ENCODE measurements at places on chromosomes 7 and 10.

DNA sequence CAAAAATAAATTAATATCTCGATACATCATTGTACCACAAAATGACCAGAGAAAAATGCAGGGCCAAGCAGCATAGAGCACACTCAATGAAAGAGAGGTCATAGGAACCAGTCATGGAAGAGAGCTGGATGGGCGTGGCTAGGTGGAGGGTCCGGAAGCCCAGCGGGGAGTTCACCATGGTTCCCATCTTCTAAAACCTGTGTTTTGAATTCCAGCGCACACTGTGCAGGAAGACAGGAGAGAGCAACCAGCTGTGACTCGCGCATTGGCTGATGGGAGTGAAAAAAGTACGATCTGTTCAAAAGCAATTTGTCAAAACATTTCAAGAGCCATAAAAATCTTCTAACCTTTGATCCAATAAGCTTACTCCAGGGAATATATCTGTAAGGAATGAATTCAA, 125.2 kb upstream of the NANOS1 start:
- no peak for DNase-seq

DNA sequence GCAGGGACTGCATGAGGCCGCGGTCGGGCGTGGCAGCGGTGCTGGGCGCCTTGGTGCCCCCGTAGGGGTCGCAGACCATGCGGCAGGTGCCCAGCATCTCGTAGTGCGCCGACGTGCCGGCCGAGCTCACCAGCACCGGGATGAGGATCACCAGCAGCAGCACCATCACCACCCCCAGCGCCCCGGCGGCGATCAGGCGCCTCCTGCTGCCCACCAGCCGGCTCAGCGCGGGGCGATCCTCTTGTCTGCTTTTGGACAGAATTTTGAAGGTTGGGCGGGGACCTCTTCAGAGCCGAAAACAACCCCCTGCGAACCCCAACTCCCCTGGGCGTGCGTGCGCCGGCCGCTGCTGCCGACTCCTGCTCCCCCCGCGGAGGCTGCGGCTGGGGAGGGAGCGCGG, 779 bp downstream of the C1QL3 start:
- peak; percentile 75 for DNase-seq

DNA sequence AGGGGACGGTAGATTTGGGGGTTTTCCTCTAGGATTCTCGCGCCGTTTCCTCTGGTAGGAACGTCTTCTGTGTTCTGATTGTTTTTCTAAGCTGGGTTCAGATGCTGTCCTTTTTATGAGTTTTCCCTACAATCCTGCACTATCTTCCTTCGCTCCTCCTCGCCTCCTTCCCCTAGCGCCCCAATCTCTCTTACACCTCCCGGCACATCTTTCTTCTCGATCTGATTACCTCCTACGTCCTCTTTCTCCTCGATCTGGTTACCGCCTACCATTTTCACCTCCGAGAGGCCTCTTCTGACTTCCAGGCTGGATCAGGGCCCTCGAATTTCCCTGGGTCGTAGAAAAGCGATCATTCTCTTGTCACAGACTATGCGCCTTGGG, 413 bp downstream of the BUD31 start:
- no peak for DNase-seq

- no peak for DNase-seq
Observed at GRCh38 chr10:122060250-122060649, 71.3 kb downstream of the TACC2 start.

DNA sequence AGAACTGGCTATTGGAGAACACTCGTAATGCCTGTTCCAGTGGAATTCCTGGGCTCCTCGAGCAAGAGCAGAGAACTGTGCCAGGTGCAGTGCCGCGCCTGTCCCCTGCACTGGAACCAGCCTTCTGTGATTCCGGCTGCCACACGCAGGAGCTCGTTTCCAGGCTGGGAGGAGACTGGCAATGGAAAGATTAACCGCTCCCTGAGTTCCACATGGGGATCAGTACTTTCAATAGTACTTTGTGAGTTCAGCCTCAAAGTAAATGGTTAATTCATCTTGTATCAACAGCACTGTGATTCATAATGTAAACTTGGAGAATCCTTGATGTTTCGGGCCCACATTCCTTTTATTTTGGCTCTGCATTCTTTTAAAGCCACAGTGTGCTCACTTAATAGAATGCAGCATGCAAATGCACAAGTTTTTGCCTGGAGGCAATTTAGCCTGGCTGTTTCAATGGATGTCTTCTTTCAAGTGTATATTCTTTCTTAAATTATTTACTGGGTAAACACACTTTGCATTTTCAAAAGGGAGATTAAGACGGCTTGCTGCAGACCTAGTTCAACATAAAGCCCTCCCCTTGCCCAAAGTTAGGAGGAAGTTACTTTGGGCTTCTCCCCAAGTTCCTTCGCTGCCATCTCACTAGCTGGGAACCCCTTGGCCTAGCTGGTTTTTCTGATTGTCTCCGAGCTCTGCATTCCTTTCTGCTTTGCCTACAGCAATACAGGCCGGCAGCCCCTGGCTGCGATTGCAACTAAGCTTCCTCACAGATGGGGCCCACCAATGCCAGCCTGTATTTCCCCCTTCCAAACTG, 138.1 kb upstream of the TCF7L2 start:
- DNase-seq: no peak

DNA sequence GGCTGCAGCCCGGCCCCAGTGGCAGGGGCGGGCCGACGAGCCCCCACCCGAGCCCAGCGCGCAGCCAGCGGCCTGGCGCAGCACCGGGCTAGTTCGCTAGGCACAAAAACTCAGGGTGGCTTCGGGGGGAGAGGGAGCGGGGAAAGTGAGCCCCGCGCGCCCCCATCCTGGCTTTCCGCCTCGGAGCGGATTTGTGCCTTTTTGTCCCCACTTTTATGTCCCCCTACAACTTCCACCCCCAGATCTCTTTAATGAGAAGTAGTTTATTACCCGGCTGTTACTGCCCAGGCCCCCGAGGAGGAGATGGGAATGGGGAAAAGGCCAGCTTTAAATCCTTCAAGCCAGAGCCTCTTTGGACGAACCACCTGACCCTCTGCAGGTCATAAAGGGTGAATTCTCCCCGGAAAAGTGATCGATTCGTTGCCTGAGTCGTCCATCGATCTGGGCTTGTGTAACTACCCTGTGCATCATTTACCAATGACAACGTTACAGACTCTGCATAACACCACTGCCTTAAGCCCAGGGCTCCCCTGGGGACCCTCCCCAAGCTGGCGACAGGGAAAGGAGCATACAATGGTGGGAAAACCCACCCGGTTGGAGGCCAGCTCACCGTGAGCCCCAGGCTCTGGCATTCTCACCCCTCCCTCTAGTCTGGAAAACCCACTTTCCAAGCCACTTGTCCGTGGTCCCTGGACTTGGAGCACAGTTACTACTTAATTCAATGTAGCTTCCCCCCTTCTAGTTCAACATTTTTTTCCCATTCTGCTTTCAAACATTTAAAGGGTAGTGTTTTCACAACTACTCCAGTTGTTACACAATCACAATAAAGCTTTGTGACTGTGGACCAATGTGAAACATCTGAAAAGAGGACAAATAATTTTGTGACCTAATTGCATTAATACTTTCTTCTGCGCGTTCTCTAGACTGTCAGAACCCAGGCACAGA, 748 bp upstream of the SH3PXD2A start:
- DNase-seq: no peak

GRCh38 chr10:34078745-34079470, 736.2 kb downstream of the PARD3 start:
- no peak for DNase-seq

DNA sequence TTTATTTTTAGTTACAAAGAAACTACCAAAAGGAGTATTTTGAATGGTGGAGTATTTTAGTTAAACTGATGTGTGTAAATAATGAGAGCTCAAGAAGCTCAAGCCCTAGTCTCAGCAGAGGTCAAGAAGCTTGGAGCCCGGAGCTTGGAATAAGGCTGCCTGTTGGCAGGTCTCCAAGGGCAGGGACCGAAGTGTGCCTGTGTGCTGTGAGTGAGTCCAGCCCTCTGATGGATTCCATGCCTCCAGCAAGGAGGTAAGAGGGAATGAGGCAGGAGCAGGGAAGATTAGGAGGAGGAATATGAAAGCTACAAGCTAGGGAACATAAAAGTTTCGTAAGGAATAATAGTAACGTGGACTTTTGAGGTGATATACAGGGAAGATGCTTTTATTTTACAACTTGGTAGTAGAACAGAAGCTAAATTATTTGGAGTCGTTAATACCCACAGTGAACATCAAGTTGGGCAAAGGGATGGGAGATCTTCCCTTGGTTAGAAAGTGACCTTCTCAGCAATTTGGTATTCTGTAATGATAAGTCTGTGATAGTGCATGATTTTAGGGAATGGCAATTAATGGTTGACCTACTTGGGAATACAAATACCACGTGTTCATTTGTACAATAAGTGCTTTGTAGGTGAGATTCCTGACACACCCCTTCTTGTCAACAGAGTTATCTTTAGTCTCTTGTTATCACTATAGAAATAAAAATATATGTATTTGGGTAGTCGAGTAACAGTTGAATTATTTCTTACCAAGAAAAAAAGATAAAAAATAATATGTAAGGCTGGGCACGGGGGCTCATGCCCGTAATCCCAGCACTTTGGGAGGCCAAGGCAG, 4.6 kb downstream of the SEC23IP start:
- no peak for DNase-seq

DNA sequence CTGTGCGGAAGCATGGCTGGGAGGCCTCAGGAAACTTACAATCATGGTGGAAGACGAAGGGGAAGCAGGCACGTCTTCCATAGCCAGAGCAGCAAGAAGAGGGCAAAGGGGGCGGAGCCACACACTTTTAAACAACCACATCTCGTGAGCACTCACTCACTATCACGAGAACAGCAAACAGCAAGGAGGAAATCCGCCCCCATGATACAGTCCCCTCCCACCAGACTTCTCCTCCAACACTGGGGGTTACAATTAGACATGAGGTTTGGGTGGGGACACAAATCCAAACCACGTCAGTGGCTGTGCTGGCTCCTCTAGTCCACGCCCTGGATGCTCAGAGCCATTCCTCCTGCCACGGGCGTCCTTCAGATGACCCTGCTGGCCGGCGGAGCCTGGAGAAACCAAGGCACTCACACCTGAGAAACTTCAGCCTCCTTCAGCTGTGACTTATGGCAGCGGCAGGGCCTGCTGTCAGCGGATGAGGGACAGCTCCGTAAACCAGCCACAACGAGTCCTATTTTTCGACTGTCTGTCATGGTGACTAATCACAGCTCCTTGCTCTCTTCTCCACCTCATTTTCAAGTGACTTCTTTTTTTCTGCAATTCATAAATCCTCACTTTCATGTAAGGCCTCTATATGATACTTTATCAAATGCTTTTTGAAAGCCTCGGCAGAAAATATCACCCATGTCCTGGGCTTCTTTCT, 167.9 kb upstream of the PFKP start:
- no peak for DNase-seq

DNA sequence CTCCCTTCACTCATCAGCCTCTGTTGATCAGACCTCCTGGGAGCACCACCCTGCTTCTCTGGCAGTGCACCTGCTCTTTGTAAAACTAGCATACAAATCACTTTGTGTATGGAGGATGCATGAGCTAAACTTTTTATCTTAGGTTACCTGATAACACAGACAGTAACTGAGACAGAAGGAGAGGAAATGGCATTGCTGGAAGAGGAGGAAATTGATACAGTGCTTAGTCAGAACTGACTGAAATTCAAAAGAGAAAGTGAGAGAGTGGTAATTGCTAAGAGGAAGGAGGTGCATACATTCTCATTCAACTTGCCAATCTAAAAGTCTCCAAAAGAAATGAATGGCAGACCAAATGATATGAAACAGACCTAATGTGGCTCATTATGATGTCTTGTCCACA, 1120.7 kb downstream of the GATA3 start:
- no peak for DNase-seq

GRCh38 chr10:17643339-17643754, 604 bp upstream of the STAM start:
- peak; percentile 64 for DNase-seq
